NCI-H526 treated with DMSO at 0.1 percent for 48 hours (cell line): ENCODE measurements at places on chromosomes 5 and 9.

DNA sequence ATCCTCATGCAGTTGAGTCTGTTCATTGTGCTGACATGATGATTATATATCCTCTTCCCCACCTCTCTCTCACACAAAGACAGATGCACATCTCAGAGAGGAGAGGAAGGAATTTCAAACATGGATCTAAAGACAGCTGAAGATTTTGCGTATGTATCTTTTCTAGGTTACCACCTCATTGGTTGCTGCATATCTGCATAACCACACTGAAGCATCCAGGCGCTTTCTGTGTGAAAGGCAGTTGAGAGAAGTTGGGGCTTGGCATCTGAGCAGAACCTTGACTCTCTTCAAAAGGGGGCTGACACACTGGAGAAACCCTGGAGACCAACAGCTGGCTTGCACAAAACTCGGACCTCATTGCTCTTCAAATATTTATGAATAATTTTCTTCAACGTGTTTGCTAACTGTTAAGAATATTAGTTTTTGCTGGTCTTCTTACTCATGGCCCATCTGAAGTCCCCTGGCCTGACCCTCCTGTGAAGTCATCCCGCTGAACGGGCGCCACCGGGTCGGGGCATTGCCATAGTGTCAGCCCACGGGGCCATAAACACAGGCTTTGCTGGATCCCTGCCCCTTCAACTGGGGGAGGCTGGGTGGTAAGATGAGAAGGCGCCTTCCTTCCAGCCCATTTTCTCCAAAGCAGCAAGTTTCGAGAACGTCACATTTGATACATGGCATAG lies 593.2 kb upstream of the CLINT1 start:
- no peak for DNase-seq

GRCh38 chr5:76674330-76675066 lies 41.4 kb upstream of the F2R start:
- no peak for DNase-seq

- DNase-seq: no peak
Observed at GRCh38 chr9:113776194-113776593, 99.9 kb upstream of the ZNF618 start.

- DNase-seq: no peak
Observed at GRCh38 chr5:168766426-168766700, 187.2 kb upstream of the PANK3 start.

DNA sequence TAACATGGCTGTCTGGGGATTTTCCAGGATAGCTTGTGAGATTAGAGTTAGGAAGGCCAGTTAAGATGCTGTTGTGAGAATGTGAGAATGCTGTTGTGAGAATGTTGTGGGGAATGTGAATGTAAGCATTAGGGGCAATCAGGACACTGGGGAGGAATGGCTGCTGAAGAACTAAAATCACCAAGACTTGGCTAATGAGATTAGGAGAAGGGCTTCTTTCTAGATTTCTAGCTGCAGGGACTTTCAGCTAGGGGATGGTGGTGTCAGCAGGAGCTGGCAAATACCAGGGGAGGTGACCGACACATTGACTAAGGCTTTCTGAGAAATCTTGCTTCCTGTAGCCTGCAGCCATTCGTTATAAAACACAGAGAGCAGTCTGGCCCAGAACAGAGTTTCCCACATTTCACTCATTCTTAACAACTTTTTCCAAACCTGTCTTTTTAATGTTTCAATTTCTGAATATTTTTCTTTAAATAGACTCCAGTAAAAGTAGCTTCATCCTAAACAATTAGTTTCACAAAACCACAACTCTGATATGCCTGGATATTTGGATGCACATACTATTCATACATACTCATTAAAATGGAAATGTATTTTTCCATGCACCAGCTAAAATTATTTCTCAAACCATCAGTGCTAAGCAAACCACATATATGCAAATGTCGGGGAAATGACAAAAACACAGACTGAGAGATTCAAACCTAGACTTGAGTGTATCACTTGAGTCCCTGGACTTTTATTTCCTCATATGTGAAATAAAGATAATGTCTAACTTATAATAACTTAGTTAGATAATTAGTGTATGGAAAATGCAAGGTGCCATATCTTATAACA lies 89.3 kb upstream of the TNC start:
- DNase-seq: peak; percentile 55

DNA sequence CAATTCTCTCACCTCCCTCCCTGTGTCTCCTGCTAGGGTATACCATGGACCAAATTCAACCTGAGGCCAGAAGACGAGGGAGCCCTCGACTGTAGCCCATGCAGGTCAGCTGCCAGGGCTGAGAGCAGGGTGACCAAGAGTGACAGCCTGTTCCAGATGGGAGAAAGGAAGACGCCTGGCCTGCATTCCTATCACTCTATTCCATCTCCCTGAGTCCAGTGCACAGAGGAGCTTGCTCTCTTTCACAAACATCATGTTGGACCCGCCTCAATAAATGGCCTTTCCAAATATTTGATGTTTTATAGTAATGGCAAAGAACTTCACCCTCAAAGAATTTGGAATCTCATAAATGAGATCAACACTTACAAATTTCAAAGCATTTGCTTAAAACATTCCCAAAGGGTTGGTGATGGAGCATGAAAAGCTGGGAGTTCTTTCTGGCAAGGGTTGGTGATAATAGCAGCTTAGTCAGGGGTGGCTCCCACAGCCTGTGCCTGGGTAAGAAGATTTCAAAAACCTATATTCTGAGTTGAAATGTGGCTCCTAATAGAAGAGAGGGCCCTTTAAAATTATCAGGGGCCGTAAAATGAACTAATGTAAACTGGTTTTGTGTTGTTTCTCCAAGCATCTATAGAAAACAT lies 393.1 kb downstream of the EFNA5 start:
- no peak for DNase-seq

DNA sequence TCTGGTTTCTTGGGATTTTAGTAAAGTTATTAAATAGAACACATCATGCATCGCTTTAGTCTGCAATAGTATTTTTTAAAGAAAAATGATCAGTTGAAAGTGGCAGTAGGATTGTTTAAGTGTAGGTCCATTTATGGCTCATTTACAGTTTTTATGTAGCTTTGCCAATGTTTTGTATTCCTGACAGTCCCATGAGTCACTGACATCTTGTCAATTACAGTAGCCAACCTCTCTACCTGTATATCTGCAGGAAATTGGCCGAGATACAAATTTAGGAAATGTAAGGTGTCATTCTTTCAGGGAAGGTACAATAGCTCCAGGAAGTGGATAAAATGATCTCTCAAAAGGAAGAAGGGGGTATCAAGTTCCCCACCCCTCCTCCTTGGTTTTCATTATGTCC lies 47.7 kb upstream of the MTAP start:
- DNase-seq: no peak

- DNase-seq: peak; percentile 58
Observed at GRCh38 chr9:94916956-94917355, 190.5 kb downstream of the AOPEP start.

DNA sequence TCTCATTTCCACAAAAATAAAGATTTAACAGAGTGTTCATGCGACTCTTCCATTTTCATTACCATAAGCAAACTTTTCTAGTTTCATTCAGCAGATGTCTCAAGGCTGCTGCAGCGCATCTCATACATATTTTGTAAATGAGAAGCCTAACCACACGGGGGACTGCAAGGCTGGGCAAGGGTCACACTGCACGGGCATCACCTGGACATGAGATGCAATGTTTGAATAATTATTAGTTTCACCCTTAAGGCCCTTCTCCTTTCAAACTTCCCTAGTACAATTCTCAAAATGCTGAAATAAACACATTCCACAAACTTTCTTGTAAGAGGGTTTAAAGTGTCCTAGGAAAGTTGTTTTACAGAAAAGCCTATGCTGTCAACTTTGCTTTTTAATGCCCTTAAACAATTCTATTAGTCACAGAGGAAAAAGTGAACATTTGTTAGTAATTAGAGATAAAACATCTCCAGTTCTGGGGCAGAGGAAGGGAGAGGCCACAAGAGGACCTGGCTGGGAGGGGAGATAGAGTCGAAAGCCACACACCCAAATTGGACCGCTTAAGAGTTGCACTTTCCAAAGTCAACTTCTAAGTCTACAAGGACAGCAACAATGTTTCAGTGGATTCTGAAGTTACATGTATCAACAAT lies 1.3 kb downstream of the DENND1A start:
- DNase-seq: no peak

GRCh38 chr5:82885627-82886389 lies 191.4 kb downstream of the TMEM167A start:
- DNase-seq: no peak

GRCh38 chr5:124706051-124706450 lies 40.4 kb downstream of the ZNF608 start:
- no peak for DNase-seq

DNA sequence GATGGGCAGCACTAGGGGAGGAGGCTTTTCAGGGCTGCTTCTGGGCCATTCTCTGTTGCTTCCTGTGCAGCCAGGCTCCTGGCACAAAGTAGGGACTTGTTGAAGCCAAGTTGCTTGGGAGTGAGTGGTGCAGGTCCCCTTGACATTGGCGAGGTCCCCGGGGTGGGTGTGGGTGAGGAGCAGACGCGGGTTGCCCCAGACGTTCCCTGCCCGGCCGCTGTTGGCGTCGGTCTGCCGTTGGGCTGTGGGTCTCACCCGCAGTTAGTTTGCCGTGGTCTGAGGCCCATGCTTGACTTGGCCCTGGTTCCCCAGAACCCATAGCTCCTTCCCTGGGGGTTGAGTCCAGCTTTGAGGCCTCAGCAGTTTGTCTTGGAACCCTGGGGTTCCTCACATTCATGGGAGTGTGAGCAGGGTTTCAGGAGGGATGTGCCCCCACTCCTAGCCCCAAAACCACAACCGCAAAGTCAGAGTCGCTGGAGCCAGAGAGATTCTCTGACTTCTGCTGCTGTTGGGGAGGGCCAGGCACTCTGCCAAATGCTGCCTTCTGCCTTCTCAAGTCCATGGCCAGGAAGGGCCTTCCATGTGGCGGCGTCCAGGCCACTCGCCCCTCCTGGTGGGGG lies 77.5 kb downstream of the RXRA start:
- no peak for DNase-seq

DNA sequence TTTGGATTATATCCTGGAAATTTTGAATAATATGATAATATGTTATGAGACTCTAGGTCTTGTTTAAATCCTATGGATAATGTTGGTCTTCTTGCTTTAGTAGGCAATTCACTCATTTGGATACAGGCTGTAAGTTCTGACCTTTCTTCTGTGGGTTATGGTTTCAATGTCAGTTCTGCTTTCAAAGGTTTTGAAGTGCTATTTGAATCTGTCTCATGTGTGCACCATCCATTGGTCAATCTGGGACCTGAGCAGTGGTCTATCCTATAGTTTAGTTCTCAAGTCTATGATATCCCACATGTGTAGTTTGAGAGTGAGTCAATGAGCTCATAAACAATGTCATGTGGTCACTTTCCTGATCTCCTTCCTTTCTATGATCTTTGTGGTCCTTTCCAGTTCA lies 94.4 kb downstream of the RMI1 start:
- no peak for DNase-seq

- no peak for DNase-seq
Observed at GRCh38 chr5:83498585-83498984, 27.0 kb downstream of the VCAN start.

GRCh38 chr5:161105525-161105924 lies 253.5 kb upstream of the ATP10B start:
- no peak for DNase-seq

GRCh38 chr5:100838048-100838473 lies 65.0 kb downstream of the ST8SIA4 start:
- no peak for DNase-seq

- DNase-seq: no peak
Observed at GRCh38 chr5:115024922-115025321, 144.8 kb downstream of the TRIM36 start.

GRCh38 chr5:139985290-139985689 lies 57.8 kb downstream of the NRG2 start:
- no peak for DNase-seq

GRCh38 chr5:126519637-126520592 lies 75.1 kb downstream of the ALDH7A1 start:
- no peak for DNase-seq

DNA sequence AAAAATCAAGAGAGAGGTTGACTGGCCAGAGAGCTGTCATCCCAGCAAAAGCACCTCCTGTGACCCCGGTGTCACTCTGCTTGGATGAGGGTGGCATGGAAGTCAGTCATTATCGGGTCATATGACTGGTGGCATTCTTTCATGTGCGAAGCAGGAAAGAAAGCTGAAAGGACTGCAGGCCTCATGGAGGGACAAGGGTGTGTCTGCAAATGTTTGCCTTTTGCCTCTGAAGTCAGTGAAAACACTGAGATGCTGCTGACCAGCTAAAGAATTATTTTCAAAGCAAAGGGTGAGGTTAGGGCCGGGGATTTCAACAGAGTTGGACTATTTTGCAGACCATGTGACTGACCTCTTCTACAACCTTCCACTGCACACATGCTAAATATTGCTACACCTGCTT lies 298.3 kb downstream of the CSNK1G3 start:
- no peak for DNase-seq

- DNase-seq: no peak
Observed at GRCh38 chr5:67194166-67194565, 2.4 kb downstream of the CD180 start.

DNA sequence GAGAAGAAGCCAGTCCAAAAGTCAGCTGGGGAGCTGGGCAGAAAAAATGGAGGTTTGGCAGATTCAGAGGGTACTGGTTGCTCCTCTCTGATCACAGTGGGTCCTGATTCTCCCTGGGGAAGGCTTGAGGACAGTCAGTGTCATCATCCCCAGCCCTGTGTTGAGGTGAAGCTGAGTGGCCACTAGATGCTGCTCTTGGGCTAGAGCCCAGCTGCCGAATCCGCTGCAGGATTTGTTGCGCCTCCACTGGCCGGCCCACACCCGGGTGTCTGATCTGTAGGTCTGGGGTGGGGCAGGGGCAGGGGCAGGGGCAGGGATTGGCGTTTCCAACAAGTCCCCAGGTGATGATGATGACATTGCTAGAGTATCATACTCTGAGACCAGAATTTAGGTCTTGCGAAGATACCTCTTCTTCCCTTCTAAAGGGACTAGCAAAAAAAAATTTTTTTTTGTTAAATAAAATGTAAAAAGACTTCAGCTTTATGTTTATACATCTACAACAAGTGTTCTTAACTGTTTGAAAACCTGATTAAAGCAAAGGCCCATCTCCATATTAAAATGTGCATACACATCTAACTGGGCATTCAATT lies 106.8 kb downstream of the PDE6A start:
- peak; percentile 9 for DNase-seq

- peak; percentile 18 for DNase-seq
Observed at GRCh38 chr5:54187694-54188093, 122.7 kb downstream of the ARL15 start.

DNA sequence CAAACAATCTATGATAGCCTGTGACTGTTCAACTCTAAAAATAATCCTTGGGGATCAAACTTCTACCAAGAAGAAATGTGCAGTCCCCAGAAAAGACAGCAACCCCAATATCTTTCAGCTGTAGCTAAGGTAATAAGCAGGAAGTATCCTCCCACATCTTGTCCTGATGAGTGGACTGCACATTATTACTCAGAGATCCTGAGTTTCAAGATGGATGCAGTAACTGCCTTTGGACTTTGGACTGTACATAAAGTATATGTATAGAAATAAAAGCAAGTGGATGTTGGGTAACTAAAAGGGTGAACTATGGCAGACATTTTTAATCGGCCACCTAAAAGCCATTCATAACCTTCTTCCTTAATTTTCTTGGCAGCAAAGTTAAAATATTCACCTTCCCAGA lies 45.1 kb downstream of the SMIM23 start:
- DNase-seq: no peak

GRCh38 chr5:109601736-109602135 lies 88.0 kb upstream of the MAN2A1 start:
- no peak for DNase-seq
